ENCODE measurements at places on chromosomes 5 and 9.

- DNase-seq: no peak
These were observed 124.0 kb downstream of the EFNA5 start for GRCh38 chr5:107546719-107547118.

- no peak for DNase-seq
These were observed 155.6 kb upstream of the IER5L start for GRCh38 chr9:129333617-129334104.

DNA sequence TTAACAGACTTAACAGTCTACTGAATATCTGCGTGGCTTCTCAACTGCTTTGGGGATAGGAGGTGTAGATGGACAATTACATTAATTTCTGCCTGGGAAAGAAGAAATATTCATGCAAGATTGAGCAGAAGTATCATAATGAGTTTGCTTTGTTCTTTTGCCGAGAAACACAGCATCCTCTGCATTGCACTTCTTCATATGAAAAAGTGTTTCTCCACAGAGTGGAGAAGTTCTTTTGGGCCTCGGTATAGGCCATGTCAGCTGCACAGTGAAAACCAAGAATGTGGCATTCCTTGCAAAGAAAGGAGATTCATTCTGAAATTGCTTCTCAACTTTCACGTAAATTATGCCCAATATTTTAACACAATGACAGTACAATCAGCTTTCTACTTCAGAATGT, 17.6 kb upstream of the SNX2 start:
- no peak for DNase-seq

- DNase-seq: no peak
These were observed 2.4 kb downstream of the FGFR4 start for GRCh38 chr5:177089127-177089526.

DNA sequence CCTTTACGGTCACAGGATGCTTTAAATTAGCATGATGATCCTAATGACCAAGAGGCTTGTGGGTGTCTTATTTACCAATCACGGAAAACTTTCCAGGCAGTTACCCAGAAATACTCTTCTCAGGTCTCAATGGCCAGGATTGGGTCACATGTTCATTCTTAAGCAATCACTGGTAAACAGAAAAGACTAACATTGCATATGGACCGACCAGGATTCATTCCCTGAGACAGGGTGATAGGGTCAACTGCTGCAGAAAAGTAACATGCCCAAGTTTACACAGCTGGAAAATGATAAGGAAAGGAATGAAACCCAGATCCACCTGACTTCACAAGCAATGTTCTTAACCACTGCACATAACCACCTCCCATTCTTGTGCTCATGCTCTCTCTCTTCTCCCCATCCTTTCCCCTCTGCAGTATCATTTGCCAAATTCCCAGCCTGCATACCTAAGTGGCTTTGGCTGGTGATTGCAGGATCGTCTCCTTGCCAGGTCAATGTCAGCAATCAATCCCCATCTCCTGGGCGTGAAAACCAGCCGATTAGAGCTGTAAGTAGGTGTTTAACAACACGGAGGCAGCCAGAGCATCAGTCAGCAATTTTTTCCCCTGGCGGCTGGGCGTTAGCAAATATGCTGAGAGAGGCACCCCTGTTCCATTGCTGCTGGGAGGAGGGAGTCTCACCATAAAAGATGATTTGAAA, 219.4 kb downstream of the NMUR2 start:
- DNase-seq: no peak
